ENCODE measurements at places on chromosomes 2 and 18. TPM values are rescaled to one million over a fixed set of nuclear protein-coding genes. Genes with fewer than 3 reads are reported as not detected.

POTEJ gene
- not detected for polyA plus RNA-seq

TTN gene
- 340 TPM for polyA plus RNA-seq

SPATS2L gene
- 193 TPM for polyA plus RNA-seq

PTPRN gene
- polyA plus RNA-seq: not detected

GRCh38 chr2:5932556-5933469 is 240.6 kb downstream of the SOX11 start:
- no peak for DNase-seq

DNA sequence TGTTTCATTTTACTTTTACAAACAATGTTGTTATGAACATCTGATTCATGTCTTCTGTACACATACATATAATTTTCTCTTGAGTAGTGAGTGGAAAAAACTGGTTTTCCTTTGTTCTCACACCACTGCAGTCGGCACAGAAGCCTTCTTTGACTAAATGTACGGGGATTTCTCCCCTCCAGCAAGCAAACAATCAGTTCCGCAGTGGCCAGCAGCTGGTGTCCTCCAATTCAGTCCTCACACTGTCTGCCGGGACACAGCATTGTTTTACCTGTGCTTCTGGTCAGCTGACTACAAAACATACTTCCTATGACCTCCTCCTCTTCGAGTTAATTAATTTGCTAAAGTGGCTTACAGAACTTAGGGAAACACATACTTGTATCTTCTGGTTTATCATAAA is 202.8 kb downstream of the WDR7 start:
- no peak for DNase-seq

DNA sequence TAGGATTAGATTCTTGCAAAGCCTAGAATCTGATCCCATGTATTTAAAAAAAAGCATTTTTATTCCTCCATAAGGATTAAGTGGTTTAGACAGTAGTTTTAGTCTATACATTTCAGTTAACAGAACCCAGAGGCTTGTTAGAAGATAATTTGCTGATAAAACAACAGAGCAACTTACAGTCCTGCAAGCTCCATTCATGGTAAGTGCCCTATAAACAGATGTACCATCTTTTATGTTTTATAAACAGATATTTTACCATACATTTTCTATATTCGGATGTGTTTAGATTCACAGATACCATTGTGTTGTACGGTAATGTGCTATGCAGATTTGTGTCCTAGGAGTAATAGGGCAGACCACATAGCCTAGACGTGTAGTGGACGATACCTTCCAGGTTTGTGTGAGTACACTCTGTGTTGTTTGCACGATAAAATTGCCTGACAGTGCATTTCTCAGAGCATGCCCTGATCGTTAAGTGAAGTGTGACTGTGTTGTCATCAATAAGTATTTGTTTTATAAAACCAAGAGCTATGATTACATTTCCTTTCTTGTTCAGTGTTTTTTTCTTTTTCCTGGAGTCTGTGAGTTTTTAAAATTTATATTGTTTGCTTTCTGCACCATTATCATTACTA is 54.2 kb downstream of the CERS6 start:
- no peak for DNase-seq

DNA sequence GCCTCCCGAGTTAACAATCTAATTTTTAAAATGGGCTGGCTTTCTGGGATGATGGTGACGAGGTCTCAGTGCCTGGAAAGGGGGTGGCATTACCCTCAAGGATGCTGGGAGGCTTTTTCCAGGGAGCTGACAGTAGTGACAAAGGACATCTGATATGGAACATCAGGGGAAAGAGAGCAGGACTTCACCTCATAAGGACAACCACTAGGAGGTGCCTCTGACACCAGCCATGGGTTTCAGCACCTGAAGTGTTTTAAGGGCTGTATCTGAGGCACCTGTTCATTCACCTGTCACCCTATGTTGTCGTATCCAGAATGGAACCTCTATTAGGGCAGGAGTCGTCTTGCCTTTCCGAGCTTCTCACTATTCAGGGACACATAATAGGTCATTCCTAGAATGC is 10.8 kb downstream of the IL36B start:
- no peak for DNase-seq

DNA sequence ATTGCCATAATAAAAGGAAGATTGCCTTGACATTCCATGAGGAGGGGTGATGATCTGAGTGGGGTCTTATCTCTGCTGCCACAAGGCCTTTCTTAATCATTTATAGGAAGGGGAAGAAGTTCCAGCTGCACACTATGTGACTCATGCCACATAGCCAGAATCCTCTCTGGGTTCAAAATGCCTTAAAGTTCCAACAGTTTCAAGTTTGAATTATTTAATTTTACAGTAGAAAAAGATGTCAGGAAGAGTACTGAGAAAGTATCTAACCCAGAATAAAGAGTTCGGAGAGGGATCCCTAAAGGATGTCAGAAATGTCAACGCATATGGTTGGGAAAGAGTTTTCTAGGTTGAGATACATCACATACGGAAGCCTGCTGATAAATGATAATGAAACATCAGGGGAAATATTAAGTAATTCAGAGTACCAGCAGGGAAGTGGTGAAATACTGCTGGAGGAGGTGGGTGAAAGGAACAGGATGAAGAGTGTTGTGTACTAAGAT is 999.9 kb downstream of the TSN start:
- DNase-seq: no peak

- DNase-seq: no peak
Measured at GRCh38 chr2:236180831-236181453, 12.8 kb upstream of the GBX2 start.
